AG04450 (cell line): ENCODE measurements at places on chromosomes 6 and 20.

DNA sequence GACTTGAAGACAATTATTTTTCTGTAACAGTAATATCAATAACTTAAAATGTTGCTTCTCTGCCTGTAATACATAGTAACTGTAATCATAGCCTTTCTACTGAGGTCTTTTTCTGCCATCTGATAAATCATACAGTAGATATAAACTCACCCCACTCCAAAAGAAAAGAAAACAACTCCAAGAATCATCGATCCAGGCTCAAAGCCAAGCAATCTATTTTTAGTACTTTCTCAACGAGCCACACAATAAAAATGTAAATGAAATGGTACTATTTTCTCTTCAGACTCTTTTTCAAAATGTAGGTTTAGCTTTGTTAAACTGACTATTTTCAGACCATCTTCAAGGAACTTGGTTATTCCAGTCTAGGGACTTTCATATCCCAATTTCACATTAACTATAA, 493.3 kb downstream of the ADGRB3 start:
- DNase-seq = no peak

DNA sequence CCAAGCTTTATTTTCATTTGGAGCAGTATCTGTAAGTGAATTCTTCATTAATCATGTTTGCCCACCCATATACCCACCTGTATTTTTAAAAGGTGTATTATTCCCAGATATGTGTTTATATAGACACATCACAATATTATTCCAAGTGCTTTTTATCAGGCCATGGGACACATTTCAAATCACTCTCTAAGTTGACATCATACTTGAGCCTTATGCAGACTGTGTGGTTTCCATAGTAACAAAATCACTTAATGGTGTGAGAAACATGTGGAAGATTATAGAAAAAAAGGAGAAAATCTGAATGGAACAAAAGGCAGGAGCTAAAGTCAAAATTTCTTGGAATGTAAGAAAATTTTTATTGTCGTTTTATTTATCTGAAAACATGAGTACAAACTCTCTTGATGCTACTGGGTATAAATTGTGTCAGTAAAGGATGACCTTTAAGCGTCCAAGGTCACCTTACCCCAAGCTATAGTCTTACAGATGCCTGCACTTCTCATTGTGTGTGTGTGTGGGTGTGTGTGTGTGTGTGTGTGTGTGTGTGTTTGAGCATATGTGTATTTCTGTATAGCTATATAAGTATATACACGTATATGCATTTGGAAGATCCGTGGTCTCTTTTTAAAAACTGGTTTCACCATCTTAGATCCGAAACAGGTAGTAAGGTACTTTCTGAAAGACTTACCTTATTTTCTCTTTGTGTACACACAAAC, 79.8 kb upstream of the CCN6 start:
- no peak for DNase-seq

GRCh38 chr20:62662422-62662821, 20.1 kb downstream of the SLCO4A1 start:
- peak; percentile 32 for DNase-seq

- no peak for DNase-seq
Observed at GRCh38 chr6:151092591-151092990, 147.2 kb upstream of the AKAP12 start.

GRCh38 chr20:56002908-56003800, 2.2 kb downstream of the CBLN4 start:
- no peak for DNase-seq
